ENCODE measurements at places on chromosomes 5 and 9. TPM values are rescaled to one million over a fixed set of nuclear protein-coding genes. Genes with fewer than 3 reads are reported as not detected.

IFNA21 gene
- not detected for total RNA-seq

PCDHGB1 gene
- 0.24 TPM for total RNA-seq

VCAN gene
- total RNA-seq: 145 TPM

PHF24 gene
- total RNA-seq: 0.48 TPM

KCNMB1 gene
- not detected for total RNA-seq

All from tracheal epithelial cell (primary cell).